DMS 273 treated with DMSO at 0.1 percent for 48 hours (cell line): ENCODE measurements at places on chromosomes 12 and 14.

DNA sequence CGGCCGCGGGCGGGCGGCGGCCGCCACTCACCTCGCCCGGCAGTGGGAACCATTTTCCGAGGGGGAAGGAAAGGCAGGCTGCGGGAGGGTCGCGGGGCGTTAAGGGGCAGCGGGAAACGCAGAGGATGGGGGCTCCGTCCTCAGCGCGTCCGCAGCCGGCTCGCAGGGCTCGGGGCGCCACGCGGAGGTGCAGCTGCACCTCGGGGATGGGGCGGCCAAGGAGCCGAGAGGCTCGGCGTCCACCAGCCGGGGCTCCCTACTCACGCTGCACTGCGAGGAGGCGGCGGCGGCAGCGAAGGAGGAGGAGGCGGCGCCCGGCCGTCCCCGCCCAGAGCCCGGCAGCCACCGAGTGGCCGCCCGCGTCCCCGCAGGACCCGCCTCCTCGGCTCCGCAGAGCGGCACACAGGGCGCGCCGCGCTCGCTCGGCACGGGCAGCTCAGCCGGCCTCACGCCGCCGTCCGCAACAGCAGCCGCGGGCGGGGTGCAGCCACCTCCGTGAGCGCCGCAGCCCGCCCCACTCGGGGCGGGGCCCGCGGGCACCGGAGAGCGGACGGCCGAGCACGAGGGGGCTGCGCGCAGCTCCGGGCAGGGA, at the start of gene ATP2B1:
ATP2B1 (minus strand) TSS at position 274 of the 592 bp plus-strand sequence. CDS start 52,952 bp downstream, outside the sequence.
- DNase-seq, result peak; percentile 44

DNA sequence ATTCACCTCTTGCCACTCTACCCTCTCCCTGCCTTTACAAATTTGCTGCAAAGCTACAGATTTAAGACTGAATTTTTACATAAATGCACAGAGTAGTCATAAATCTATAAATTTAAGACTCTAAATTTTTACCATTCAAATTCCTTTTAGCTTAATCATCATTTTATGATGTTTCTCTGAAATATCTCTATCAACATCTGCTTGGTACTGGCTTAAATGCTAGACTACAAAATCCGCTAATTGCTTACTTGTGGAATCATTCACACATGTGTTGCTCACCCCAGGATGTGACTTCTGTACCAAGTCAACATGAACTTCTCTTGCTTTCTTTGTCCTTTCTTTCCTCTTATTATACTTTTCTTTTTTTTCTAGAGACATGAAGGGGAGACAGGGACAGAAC, 109.2 kb downstream of the GALC start:
- no peak for DNase-seq

DNA sequence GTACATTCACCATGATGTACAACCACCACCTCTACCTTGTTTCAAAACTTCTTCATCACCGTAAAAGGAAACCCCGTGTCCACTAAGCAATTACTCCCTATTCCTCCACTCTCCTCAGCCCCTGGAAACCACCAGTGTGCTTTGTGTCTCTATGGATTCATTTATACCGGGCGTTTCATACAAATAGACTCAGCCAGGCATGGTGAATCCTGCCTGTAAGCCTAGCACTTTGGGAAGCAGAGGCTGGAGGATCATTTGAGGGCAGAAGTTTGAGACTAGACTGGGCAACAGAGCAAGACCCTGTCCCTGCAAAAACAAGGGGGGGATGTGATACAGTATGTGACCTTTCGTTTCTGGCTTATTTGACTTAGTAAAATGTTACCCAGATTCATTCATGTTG, 21.2 kb upstream of the RNF34 start:
- no peak for DNase-seq

DNA sequence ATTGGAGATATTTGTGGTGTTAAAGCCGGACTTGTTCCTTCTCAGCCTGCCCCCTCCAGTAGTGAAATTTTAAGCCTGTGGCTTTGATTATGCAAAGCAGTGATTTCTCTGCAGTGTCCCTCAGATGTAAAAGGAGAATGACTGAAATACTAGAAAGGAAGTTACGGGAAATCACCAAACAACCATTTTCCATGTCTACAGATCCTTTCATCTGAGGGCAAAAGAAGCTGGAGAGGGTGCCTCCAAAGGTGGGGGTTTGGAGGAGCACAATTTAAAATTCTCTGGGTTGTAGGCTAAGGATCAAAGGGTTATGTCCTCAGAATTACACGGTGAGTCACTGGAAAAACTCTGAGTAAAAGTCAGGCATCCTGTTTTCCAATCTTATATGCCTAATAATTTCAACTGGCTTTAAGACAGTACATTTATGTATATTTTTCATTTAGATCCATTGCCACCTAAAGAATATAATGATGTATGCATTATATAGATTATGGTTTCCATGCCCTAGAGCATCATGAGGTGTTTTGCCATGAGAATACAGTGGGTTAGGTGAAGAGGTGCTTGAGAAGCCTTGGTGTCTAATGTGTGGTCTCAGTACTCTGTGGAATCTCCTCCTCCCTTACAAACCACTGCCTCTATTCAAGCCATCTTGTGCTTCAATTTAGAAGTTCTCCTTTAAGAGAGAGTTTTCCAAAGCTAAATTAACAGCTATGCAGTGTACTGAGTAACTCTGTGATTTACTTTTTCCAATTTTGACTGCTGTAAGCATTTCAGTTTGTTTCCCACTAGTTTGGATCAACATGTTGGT, 362.1 kb downstream of the RAD51B start:
- no peak for DNase-seq

- DNase-seq, result no peak
Measured at GRCh38 chr14:74634481-74634880, 22.4 kb upstream of the LTBP2 start.

DNA sequence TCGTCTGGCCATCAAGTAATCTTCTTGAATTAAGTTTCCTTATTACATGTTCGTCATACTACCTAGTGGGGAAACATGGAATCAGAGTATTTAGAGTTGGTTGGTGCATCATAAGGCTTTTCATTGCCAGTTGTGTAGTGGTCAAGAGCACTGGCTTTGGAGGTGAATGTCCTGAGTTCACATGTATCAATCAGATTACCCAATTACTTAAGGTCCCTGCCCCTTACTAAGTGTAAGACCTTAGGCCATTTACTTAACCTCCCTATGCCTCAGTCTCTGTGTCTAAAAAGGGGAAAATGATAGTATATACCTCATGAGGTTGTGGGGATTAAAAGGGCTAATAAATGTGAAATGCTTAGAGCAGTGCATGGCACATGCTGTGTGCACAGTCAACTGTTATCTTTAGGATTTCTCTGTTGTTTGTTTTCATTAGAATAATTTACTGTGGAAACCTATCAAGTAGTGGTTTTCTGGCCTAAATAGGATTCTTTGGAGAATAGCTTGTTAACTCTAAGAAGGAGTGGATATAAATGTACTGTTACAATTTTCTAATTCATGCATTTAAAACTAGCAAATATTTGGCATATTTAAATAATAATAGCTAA, 27.0 kb downstream of the MSRB3 start:
- no peak for DNase-seq

DNA sequence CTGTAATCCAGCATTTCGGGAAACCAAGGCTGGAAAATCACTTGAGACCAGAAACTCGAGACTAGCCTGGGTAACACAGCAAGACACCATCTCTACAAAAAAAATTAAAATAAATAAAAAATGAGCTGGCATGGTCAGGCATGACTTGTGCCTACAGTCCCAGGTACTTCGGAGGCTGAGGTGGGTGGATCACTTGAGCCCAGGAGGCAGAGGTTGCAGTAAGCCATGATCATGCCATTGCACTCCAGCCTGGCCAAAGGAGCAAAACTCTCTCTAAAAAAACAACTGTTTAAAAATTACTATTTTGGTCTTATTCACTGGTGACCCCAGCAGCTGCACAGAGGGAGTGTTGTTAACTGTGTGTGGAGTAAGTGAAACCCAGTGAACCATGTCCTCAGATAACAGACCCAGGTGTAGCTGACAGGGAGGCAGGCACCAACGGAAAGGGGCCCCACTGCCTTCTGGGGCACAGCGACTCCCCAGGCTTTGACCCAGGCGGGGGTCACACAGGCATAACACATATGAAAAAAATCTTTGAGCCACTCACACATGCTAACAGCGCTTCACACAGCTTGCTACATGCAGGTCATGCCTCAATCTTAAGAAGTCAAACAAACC, 12.1 kb downstream of the DDX54 start:
- no peak for DNase-seq

DNA sequence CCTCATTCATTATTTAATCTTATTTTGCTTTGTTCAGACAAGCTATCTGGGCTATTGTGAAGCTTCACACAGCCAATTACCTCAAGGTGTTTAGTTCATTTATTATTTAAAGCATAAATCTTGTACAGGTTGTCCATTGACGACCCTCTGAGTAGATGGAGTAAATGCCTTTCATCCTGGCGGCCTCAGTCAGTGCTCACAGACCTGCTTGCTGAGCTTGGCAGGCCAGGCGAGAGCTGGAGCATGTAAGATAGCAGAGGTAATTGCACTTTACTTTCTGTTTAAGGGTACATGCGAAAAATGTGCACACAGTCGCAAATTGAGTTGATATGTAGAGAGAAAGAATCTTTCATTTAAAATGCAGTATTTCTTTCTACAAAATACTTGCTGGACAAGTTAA, 224.4 kb downstream of the NPAS3 start:
- no peak for DNase-seq

- DNase-seq, result no peak
Measured at GRCh38 chr14:78455896-78456435, 285.8 kb downstream of the NRXN3 start.
